Hypothalamus (tissue), 51 donors: ENCODE measurements at places on chromosomes 2 and 18.

- DNase-seq, result no peak
These were observed 42.9 kb downstream of the FECH start for GRCh38 chr18:57543560-57543959.

- no peak for DNase-seq
These were observed 87.1 kb downstream of the MYOM1 start for GRCh38 chr18:3132700-3133099.

GRCh38 chr2:71872466-71873051 lies 275.1 kb downstream of the CYP26B1 start:
- DNase-seq, result no peak

GRCh38 chr2:39851651-39852110 lies 72.6 kb upstream of the THUMPD2 start:
- no peak for DNase-seq

GRCh38 chr2:95174031-95174542 lies 8.5 kb downstream of the ZNF2 start:
- DNase-seq, result no peak

- no peak for DNase-seq
These were observed 228.0 kb upstream of the SMAD7 start for GRCh38 chr18:49178736-49179135.

DNA sequence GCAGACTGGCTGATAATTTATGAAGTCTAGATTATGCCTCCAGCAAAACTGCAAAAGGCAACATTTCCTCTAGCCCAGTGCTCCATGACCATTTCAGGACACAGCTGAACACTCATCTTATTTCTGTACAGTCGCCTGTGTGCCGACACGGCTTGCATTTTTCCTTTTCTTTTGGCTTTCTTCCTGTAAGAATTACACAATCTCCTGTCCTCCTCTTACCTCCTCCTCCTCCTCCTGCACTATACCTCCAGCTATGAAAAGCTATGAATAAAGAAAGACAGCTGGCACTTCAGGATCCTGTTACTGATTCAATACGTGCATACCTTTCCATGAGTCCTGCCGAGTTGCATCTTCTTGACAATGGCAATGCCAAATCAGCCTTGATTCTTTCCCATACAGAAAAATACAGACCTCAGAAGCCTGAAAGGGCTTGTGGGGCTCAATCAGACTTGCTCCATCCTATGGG lies 32.2 kb upstream of the TRIB2 start:
- no peak for DNase-seq

- DNase-seq, result no peak
These were observed 155.2 kb downstream of the BCL2 start for GRCh38 chr18:63164396-63164795.

GRCh38 chr18:43797347-43797746 lies 520.1 kb upstream of the SYT4 start:
- no peak for DNase-seq

DNA sequence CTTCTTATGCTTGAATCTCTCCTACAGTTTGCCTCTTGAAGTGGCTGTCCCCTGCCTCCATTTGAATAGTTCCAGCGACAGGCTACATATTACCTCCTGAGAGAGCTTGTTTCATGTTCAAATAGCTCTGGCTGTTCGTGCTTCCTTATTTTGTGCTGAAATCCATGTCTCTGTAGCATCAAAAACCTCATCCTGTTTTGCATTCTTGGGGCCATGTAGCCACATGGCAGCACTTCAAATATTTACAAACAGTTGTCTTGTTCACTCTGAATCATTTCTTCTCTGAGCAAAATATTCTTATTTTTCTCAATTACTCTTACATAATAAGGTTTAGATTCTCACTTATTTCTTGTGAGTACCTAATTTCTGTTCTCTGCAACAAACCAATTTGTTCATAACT lies 1243.1 kb upstream of the NXPH2 start:
- DNase-seq, result no peak

GRCh38 chr2:60215386-60215901 lies 338.0 kb downstream of the BCL11A start:
- DNase-seq, result no peak

DNA sequence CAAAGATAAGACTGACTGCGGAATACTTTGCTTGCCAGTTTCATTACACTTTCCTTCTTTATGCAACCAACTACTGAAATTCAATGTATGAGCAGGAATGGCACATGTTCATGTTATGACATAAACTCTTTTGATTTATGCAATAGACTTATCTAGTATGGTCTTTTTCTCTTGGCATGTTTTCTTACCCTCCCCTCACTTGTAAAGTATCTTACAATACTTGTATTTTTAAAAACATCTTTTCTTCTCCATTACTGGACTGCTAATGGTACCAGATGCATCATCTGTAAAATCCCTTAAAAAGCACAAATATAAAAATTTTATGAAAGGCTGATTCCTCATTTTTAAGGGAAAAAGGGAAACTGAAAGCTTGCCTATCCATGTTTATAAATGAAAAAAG lies 373.8 kb downstream of the ZEB2 start:
- DNase-seq, result no peak
